Activated CD4-positive, alpha-beta T cell treated with anti-CD3 and anti-CD28 coated beads for 24 hours (primary cell): ENCODE measurements at places on chromosomes 6 and 20.

GRCh38 chr6:149934249-149935156, 7.3 kb upstream of the ULBP2 start:
- DNase-seq, result peak; percentile 61

- DNase-seq, result peak; percentile 18
Observed at GRCh38 chr6:142301651-142302391, at the start of gene ADGRG6. Gene ADGRG6, plus strand, starts transcription at chr6:142302007. Its CDS starts 323 bp downstream, at chr6:142302330.

DNA sequence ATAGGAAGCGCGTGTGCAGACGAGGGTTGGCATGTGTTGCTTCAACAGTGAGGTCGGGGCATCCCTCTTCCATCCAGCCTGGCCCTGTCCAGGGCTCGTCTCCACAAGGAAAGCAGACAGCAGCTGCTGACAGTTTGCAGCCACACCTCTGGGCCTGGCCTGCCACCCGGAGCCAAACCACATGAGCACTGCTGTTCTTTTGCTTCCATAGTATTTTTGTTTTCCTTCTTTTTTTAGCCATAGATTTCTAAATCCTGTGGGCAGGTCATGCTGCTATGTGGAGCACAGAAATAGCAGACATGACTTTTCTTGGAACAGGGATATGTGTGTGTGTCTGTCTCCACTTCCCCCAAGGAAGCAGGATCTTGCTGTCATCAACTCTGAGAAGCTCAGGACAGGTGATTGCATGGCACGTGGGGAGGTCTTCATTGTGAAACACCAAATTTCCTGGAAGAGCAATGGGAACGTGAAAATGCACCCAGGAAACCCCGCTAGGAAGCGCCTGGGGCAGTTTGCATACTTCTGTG, 167.4 kb downstream of the DTNBP1 start:
- no peak for DNase-seq

- peak; percentile 84 for DNase-seq
Observed at GRCh38 chr6:30325150-30325872, 1.4 kb upstream of the TRIM39 start.

DNA sequence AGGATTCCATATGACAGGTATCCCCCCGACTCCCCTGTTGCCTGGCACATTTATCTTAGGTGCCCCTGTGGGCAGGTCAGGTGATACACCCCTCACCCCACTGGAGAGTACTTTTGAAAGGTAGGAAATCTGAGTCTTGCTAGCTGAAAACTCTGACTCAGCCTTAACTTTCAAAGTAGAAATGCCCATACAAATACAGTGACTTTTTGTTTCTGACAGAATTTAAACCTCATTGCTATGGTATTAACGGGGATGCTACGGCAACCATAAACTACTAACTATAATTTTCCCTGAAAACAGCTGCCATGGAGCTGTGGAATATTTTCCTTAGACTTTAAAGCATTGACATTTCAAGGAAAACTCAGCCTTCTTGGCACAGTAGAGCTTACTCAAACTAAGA, 536.0 kb downstream of the RFPL4B start:
- DNase-seq, result no peak

GRCh38 chr6:31585491-31585890, 586 bp upstream of the LST1 start:
- DNase-seq, result no peak

DNA sequence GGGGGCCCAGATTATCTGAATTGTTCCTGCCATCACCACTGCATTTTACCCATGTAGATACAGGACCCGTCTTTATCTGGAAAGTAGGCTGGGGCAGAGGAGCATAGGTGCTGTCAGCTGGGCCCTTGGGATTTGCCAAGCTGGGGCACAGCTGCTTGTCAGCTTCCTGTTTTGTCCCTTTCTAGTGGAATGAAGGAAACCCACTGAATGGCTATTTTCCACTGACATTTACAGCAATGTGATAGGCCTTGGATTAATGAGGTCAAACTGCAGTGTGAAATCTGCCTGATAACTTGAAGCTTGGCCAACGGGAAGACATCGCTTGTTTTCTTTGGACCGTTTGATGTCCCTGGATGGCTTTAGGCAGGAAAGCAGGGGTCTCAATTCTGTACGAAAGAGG, 6.7 kb downstream of the PPP1R16B start:
- no peak for DNase-seq

- DNase-seq, result no peak
Observed at GRCh38 chr6:160035693-160036330, 66.9 kb downstream of the IGF2R start.

GRCh38 chr6:64012351-64013001, 376.9 kb downstream of the PHF3 start:
- no peak for DNase-seq

DNA sequence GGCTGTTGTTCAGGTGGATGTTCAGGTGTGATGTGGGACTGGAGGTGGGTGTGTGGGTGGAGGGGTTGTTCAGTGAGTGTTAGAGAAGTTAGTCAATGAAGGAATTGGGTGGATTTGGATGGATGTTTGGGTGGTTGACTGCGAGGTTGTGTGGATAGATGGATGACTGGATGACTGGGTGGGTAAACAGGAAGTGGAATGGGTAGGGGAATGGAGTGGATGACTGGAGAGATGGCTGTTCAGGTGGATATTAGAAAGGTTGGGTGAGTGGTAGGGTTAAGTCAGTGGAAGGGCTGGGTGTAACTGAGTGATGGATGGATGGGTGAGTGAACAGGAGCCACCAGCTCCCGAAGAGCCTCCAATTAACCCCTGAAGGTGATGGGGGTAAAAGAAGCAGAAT, 27.9 kb downstream of the JPH2 start:
- DNase-seq, result no peak

GRCh38 chr20:35497780-35498189, 31.7 kb downstream of the C20orf173 start:
- no peak for DNase-seq

- no peak for DNase-seq
Observed at GRCh38 chr20:57653910-57654309, 33.7 kb upstream of the ZBP1 start.

DNA sequence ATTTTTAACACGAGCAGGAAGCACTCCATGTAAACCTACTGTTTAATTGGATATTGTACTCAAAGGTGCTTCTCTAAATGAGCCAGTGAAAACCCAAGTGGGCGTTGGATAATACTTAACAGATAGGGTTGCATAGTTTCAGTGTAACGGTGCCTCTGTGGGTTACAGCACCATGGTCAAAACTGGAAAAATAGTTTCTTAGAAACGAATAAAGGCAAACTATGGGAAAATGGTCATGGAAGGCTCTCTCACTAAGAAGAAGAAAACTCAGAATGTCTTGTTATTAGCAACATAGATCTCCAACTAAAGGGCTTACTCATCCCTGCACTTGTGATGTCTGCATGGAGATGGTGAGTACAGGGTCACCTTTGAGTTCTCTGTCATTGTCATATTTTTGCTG, 59.1 kb upstream of the NEDD9 start:
- no peak for DNase-seq

DNA sequence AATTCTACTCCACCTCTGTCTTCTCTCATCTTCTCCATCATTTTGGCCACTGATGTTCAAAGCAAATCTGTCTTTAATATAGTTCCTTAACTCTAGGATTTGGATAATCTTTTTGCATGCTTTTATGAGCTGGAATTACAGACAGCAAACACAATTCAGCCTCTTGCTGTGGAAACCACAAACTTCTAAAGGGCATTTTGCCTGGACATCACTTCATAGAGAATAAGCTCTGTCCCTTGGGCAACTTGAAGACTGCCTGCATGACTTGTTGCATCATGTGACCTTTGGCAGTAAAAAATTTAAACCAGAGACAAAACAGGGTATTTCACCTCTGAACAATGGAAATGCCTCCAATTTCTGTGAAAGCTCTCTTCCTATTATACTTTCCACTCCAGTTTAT, 74.1 kb upstream of the HDDC2 start:
- no peak for DNase-seq

- DNase-seq, result no peak
Observed at GRCh38 chr6:127201321-127201720, 65.3 kb upstream of the RNF146 start.

DNA sequence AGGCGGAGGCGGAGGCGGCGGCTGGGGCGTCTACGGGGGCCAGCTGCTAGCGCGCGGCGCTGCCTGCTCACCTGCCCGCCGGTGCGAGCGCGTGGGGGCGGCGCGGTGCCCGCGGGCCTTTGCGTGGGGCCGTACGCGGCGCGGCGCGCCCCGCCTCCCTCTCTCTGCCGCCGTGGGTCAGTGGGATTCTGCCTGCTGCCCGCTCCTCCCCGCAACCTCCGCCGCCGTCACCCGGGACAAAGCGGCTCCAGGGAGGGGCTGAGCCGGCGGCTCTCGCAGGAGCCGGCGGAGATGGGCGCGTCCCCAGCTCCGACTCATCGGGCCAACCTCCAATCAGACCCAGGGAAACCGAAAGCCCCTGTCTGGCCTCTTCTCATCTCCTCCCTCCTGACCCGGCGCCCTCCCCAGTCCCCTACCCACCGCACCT, at the start of gene RCAN2:
Gene RCAN2 (minus strand): TSS at position 249 of the 427 bp plus-strand sequence.
- no peak for DNase-seq

DNA sequence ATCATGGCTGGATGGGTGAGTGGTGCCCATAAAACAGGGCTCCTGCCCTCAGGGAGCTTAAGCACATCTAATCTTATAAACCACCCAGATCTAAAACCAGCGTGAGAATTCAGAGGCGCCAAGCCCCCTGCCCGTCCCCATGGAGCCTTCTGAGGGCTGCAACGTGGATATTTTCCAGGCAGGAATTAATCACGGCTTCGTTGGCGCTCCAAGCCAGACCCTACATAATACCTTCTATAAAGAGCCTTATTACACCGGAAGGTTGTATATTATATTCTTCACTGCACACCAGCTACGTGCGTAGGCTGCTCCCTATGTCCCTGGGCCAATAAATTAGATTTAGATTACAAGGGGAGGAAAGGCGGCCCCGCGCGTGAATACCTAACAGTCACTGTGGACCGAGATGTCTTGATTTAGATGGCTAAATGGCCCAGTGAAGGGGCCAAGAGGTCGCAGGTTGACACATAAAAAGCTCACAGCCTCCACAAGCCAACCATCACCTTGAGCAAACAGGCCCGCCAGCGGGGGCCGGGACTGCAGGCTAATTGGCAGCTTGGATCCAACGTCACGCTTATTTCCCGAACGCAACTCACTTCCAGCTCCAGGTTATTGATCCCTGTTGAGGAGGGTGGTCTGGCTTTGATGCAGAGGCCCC, 64.7 kb upstream of the APCDD1L start:
- no peak for DNase-seq

- no peak for DNase-seq
Observed at GRCh38 chr6:28922821-28923317, 916 bp downstream of the TRIM27 start.

DNA sequence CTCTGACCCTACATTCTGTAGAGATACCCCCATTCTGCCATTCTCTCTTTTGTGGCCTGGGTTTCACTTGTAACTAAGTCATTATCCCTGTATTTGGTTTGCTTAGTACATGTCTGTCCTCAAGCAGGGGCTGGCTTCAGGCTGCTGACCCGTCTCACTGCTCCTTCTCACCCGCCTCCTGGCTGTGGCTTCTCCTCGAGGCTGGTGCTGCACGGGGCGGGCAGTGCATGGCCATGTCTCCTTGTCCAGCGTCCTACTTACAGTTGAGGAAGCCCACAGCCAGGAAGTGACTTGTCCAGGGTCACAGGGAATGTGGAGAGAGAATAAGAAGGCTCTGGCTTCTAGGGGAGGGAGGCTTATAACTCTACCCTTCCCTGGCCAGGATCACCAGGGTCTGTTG, 11.3 kb downstream of the GTSF1L start:
- no peak for DNase-seq

GRCh38 chr20:62118113-62119043, 3.9 kb upstream of the LSM14B start:
- DNase-seq, result no peak

DNA sequence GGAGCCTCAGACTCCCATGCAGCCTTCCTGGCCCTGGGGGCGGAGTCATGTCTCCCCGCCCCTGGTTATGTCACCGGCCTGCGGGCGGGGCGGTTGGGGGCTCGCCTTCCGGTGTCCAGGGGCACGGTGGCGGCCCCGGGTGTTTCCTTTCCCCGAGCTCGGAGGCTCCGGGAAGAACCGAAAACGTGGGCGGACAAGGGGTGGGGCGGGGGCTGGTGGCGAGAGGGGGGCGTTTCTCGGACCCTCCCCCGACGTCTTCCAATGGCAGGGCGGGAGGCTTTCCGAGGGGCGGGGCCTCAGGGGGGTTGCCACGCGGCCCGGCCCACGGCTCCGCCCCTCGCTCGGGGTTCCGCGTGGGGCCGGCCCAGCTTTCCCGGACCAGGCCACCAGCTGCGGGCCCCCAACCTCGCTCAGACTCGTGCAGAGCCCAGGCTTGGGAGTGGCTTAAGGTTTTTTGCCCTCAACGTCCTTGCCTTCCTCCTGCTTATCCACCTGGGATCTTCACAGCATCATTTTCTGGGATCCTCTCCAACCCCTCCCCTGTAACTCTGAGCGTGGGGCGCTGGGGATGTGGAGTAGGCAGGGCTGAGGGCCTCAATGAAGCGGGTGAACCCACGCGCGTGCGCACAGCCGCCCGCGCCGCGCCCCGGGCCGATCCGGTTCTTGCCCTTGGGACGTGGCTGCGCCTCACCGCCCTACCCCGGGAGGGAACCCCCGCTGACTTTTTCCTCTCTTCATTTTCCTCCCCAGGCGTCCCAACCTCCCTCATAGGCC, 2.1 kb upstream of the NRN1 start:
- DNase-seq, result no peak

- DNase-seq, result no peak
Observed at GRCh38 chr6:102126488-102126887, 733.0 kb downstream of the GRIK2 start.

- DNase-seq, result no peak
Observed at GRCh38 chr6:22878324-22878701, 308.9 kb downstream of the HDGFL1 start.

DNA sequence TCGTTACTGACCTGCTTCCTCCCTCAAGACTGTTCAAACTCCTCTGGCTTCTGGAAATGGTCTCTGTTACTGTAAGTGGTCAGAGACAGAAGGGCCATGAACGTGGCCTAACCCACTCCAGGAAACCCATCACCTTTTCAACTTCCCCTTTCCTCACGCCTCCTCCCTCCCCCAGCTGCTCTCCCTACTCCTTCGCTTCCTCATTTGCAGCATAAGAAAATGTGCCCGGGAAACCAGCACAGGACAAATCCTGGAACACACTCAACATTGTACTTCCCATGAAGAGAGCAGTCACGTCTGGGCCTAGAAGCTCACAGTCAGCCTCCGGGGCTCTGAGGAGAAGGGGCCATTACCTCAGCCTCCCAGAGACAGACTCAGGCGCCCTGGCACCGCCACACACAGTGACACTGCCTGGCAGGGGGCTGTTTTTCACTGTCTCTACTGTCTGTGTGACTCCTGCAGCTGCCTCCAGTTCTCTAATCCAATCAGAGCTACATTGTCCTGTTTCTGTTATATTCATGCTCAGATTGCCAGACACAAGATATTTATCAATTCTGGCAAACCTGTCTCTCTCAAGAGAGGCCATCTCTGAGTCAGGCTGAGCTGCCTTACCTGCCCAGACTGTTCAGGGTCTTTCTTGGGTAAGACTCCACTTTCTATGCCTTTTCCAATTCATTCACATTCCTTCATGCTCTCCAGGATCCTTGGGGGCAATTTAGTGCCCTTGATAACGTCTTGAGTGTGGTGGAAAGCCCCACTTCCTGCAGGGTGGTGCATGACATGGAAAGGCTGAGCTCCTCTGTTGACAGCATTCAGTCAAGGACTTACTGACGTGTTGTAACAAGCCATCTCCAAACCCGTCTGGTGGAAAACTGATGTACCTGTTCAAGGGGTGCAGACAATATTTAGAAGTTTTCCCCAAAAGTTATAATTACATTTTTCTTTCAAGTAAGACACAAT, 242.2 kb downstream of the HIVEP2 start:
- DNase-seq, result no peak
